Heart left ventricle (tissue), 16 donors: ENCODE measurements at places on chromosomes 5 and 9. TPM values are rescaled to one million over a fixed set of nuclear protein-coding genes. Genes with fewer than 3 reads are reported as not detected.

DNA sequence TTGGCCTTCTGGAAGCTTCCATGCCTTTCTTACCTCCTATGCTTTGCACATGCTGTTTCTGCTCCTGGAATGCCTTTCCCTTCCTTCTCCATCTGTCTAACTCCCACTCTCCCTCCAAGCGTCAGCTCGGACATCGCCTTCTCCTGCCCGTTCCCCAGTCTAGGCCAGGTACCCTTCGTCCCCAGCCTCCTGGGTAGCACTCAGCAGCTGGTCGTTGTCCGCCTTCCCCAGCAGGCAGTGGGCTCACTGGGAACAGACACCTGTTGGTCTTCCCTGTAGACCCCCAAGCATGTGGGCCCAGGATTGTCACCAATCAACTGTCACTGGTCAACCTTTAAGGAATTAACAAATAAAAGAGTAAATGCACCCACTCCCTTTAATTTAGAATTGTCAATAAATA, 202.2 kb downstream of the RGS3 start:
- no peaks in the 10 kb centered on the region for H3K4me1 ChIP-seq
- no peak overlapping the region for H3K4me3 ChIP-seq
- no peak for DNase-seq

Gene LMX1B
- total RNA-seq: 0.69 TPM

- no peaks in the 10 kb centered on the region for H3K27me3 ChIP-seq
- no peak overlapping the region for H3K27ac ChIP-seq
- DNase-seq: no peak
- no peak overlapping the region for H3K4me3 ChIP-seq
These were observed 50.2 kb upstream of the CAST start for GRCh38 chr5:96611946-96612345.

- no peak overlapping the region for H3K4me3 ChIP-seq
- H3K36me3 ChIP-seq: peaks cover 4% of the 10 kb centered on the region
- peaks cover 17% of the 10 kb centered on the region for H3K4me1 ChIP-seq
- H3K27me3 ChIP-seq: no peaks in the 10 kb centered on the region
- no peak overlapping the region for H3K27ac ChIP-seq
- DNase-seq: no peak
These were observed 54.9 kb downstream of the RAD23B start for GRCh38 chr9:107337676-107338590.

Gene RGS3
- total RNA-seq: 214 TPM

GRCh38 chr5:21910731-21911130, 942.4 kb downstream of the CDH12 start:
- no peaks in the 10 kb centered on the region for H3K4me1 ChIP-seq
- no peaks in the 10 kb centered on the region for H3K27me3 ChIP-seq
- no peaks in the 10 kb centered on the region for H3K36me3 ChIP-seq
- H3K27ac ChIP-seq: no peak overlapping the region
